HepG2 (cell line): ENCODE measurements at places on chromosomes 6 and 20.

- DNase-seq = no peak
Measured at GRCh38 chr6:157621406-157621805, 201.6 kb upstream of the SNX9 start.

DNA sequence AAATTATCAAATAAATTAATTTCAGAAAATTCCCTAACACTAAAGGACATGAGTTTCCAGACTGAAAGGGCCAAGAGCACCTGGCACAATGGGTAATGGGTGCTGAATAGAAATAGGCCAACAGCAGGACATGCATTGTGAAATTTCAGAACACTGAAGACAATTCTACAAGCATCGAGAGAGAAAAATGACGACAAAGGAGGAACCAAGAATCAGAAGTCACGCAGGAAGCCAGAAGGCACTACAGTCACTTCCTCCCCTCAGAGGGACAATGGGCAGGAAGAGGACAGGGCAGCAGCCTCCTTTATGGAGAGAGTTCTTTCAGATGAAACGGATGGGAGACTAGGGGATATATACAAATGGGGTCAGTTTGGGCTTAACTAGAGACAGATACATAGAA, 29.6 kb downstream of the PCNA start:
- DNase-seq = no peak

- no peak for DNase-seq
Measured at GRCh38 chr6:41872147-41872546, 23.0 kb downstream of the USP49 start.

GRCh38 chr6:157788180-157788579, 34.9 kb upstream of the SNX9 start:
- no peak for DNase-seq

GRCh38 chr6:113653275-113653674, 203.9 kb upstream of the MARCKS start:
- no peak for DNase-seq

DNA sequence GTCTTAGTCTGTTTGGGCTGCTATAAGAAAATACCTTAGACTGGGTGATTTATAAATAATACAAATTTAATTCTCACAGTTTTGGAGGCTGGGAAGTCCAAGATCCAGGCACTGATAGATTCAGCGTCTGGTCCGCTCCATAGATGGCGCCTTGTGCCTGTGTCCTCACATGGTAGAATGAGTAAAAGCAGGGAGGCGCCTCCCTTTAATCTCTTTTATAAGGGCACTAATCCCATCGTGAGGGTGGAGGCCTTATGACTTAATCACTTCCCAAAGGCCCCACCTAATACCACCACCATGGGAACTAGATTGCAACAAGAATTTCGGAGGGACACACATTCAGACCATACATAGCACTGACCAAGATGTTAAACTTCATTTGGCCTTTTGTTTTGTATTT, 91.2 kb upstream of the TMEM181 start:
- DNase-seq = no peak

DNA sequence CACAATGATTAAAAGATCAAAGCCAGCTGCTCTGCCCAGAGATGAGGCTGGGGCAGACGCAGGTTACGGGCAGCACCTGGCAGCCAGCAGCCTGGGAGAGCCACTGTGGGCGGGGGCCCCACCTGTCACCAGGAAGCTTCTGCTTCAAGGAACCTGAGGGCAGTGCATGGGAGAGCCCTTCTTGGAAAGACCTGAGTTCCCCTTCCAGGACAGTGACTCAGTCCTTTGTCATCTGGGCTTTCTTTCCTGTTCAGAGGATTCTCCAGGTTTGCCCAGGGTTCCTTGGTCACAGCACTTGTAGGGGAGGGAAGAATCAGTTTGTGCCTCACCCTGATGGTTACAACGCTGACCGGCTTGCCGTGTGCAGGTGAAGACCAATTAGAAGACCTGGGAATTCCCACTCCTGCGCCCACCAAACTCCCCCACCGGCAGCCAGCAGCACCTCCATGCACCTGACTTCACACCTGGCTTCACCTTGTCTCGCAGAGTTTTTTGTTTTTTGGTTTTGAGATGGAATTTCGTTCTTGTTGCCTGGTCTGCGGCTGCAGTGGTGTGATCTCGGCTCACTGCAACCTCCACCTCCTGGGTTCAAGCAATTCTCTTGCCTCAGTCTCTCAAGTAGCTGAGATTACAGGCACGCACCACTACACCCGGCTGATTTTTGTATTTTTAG, 2.0 kb downstream of the ZBP1 start:
- DNase-seq = no peak

GRCh38 chr6:111734068-111735061, 128.7 kb upstream of the TRAF3IP2 start:
- DNase-seq = no peak

DNA sequence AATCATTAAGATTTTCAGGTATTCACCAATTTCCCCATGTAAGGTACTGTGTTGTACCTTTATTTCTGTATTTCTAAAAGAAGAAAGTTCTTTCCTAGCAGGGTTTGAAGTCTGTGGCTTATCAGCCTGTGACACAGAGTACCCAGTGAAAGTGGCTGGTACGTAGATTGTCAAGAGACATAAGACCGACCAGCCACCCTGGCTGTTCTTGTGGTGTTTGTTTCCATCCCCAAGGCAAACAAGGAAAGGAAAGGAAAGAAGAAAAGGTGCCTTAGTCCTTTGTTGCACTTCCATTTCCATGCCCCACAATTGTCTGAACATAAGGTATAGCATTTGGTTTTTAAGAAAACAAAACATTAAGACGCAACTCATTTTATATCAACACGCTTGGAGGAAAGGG, 40.6 kb upstream of the SMIM28 start:
- DNase-seq = no peak

GRCh38 chr6:75830959-75831885, 82.2 kb downstream of the MYO6 start:
- DNase-seq = no peak

GRCh38 chr20:49964964-49965780, 17.6 kb upstream of the SNAI1 start:
- peak; percentile 76 for DNase-seq

DNA sequence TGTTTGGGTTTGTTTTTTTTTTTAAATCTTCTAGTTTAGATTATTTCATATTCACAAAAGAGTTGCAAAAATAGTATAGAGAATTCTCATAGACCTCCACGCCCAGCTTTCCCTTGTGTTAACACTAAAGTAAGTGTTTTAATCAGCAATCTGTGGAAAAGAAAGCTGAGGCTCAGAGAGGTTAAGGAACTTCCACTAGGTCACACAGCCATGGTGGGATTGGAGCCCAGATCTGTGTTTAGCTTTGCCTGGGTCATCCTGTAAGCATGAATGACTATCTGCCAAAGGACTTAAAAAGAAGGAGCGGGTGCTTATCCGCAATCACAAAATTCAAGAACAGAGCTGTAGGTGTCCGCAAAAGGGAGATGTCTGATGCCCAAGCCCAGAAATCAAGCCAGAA, 60.5 kb downstream of the EDN3 start:
- no peak for DNase-seq

DNA sequence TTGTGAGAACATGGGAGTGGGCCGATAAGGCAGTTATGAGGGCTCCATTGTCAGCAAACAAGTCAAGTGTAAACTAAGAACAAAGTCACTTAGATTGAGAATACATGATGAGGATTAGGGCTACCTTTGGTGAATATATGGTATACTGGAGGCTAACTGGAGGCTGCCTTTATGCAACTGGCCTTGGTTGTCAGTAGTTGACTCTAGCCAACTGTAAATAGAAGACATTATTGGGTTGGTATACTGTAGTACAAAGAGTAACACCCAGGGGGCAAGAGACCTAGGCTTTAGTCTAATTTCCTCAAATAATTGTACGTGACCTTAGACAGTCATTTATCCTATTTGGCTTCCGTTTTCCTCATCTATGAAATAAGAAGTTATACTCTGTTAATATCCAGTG, 235.2 kb downstream of the ARID1B start:
- peak; percentile 14 for DNase-seq

GRCh38 chr20:63381781-63382431, 20.8 kb upstream of the CHRNA4 start:
- DNase-seq = no peak

GRCh38 chr6:64727075-64727474, 980.0 kb downstream of the EYS start:
- no peak for DNase-seq

GRCh38 chr6:1701668-1702353, 92.1 kb downstream of the FOXC1 start:
- DNase-seq = no peak

DNA sequence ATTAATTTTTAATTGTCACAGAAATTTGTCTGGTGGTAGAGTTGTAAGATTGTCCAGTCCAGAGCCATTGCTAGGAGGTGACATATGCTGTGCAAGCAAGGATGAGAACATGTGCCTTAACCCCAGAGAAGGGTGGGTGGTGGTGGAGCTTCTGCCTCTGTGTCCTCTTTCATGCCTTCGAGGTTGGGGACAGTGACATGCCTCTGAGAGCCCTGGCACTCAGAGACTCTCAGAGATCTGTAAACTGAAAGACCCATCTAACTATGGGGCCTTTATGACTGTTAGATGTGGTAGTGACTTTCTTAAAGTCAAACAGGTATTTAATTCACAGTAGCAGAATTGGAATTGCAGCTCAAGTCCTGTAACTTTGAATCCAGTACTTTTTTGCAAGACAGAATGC, 132.4 kb downstream of the JARID2 start:
- DNase-seq = no peak

DNA sequence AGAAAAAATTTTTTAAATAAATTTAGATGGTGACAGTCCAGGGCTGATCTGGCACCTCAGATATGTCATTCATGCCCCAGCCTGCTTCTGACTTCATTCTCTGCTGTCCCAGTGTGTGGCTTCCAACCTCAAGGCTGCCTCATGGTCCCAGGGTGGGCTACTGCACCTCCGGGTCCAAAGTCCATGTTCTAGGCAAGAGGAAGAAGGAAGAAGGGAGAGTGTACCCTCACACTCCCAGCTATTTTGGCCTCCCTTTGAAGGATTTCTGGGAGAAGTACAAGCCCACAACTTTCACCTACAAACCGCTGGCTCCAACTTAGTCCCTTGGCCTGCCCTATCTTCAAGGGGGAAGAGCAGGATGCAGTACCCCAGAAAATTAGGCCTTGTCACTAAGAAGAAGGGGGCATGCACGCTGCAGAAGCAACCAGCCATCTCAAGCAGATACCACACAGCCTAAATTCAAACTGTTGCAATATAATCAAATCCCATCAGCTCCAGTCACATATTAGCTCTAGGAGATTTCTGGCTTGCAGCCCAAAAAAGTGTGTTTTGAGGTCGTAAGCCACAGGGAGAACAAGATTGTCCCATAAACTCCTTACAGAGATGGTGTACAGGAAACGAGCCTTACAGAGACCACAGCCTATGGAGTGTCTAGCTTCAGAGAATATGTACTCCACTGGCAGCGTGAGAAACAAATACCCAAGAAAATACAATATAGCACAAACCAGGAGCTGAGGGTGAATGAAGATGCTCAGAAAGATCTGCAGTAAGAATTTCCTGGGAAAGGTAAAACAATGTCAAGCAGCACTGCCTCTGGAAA, 906 bp upstream of the BTN3A2 start:
- no peak for DNase-seq

GRCh38 chr20:60313191-60313590, 355.0 kb downstream of the CDH26 start:
- DNase-seq = no peak

GRCh38 chr20:51013577-51014330, 9.2 kb downstream of the KCNG1 start:
- DNase-seq = no peak

DNA sequence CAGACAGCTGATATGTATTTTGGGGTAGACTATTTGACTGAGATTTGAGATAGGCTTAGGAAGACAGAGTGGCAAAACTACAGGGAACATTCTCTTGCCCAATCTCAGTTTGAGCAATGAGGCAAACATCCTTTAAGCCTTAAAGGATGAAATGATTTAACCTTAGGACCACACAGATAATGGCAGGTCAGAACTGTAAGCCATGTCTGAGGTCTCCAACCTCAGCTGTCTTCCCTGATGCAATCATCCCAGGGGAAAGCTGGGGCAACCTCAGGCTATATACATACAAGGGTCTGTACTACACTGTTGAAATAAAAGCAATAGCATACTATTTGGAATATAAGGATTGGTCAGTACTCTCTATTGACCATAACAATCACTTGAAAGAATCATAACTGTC, 83.8 kb upstream of the NUP153 start:
- DNase-seq = no peak

- peak; percentile 96 for DNase-seq
Measured at GRCh38 chr20:53869466-53870258, 200.7 kb downstream of the BCAS1 start.

DNA sequence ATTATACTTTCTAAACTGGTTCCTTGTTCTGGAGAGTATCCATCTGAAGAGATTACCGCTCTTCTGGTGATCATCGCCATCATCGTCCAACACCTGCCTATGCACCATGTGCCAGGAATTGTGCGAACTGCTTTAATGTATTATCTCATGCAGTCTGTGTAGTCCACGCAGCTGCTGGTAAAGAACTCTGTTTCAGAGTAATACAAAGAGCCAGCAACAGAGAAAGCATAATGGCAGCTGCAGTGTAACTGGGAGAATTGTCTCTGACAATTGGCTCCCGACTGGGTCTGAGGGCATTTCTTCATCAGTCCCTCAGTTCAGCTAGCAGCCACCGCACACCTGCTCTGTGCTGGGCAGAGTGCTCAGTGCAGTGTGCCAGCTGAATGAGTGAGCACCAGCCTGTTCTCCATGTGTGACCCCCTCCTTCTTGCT, 383.4 kb downstream of the GRIK2 start:
- DNase-seq = no peak

DNA sequence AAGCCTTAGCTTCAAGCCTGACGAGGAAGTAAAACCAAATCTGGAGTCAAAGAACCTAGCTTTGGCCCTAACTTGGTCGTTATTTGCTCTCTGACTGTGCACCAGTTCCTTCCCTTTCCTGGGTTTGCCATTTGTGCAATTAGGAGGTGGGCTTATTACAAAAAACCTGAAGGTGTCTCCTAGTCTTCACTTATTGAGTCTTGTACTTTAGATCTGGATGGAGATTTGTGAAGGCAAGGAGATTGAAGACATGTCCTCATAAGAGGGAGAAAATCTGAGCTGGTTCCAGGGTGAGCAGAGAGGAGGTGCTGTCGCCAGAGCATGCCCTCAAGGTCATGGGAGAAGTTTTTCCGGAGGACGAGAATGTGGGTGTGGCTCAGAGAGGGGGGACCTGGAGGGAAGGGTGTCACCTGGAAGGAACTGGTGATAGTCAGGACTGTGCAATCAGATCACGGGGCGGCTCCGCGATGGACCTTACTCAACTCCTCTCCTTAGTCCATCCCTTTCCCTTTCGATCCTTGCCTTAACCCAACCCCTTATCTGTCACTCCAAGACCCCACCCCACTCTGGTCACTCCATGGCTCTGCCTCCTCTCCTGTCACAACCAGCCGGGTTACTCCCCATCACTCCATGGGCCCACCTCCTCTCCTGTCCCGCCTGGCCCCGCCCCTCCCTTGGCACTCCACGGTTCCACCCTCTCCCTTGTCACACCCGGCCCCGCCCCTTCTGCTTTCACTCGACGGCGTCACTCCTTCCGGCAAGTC, 588 bp upstream of the ACSS2 start:
- DNase-seq = peak; percentile 99

DNA sequence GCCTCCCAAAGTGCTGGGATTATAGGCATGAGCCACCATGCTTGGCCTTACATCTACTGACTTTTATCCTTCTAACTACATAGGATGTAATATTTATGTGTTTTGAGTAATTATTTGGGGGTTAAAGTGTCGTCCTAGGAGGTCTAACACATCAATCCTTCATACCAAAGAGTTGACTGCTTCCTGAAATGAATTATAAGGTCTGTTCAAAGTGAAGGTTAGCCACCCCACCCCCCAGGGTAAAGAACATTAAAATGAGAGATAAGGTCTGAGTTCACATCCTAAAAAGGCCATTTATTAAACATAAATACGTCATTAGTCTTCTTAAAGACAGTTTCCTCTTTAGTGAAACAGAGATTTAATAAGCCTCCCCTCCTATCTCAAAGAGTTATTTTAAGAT, 33.8 kb downstream of the TNFAIP3 start:
- no peak for DNase-seq
